ENCODE measurements at places on chromosomes 2 and 18. TPM values are rescaled to one million over a fixed set of nuclear protein-coding genes. Genes with fewer than 3 reads are reported as not detected.

DNA sequence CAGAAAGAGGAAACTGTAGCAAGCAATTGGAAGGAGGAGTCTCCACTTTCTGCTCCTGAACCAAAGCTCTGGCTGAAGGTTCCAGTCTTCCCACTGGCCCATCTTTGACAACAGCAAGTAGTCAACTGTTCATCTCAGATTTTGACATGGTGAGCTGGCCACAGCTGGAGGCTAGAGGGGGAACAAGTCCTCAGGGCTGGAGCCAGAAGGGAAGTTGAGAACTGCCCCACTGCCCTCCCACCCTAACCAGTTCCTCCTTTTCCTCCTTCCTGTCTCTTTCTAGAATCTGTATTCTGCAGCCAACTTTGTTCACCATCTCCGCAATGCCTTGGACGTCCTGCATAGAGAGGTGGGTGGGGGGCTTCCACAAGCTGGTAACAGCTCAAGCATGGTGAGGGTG is 105.8 kb downstream of the PLB1 start:
- DNase-seq: no peak

- DNase-seq: peak; percentile 36
Measured at GRCh38 chr2:206556357-206556949, 85.8 kb upstream of the FAM237A start.

- DNase-seq: no peak
Measured at GRCh38 chr2:100376836-100377235, 40.6 kb downstream of the CHST10 start.

- peak; percentile 67 for DNase-seq
Measured at GRCh38 chr2:121076885-121077549, 208.0 kb downstream of the TFCP2L1 start.

- DNase-seq: no peak
Measured at GRCh38 chr2:113175042-113175628, 1.4 kb downstream of the PSD4 start.

The POLR1A gene
- 6.1 TPM for polyA plus RNA-seq

The MREG gene
- 2.5 TPM for polyA plus RNA-seq

The GAREM1 gene
- 2.8 TPM for polyA plus RNA-seq

All from SK-N-SH (cell line).